ENCODE measurements at places on chromosomes 16 and 17.

DNA sequence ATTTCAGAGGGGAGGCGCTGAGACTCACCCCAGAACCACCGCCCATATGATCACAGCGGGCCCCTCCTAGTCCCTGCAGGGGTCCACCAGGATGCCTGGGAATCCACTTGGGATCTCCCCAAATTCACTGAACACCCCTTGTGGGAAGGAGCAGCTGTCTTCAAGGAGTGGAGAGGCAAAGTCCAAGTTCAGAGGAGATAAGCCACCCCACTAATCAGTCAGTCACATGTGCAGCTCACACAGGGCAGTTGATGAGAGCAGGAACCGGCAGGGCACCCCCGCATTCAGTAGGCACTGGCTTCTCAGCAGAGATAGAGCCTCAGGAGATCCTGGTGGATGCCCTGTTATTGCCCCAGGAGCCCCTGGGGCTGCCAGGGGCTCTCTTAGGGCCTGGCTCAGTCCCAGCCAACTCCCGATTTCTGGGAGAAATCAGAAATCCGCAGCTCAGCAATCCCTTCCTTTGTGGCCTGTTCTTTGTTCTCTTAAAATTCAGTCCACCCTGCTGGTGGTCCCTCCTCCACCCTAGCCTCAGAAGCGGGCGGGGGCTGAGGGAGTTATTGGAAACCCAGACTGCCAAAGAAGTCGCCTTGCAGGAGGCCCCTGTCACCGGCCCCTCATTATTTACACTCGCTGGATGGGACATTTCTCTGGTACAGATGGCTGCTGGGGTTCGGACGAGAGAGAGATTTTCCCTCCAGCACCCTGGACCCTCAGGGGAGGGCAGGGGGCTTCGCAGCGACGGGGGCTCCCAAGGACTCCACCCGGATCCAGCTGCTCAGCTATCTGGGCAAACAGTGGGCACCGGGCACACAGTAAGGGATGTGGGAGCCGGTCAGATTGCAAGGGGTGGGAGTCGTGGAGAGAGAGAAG is 1.8 kb downstream of the CDC42EP4 start:
- no peak for DNase-seq

DNA sequence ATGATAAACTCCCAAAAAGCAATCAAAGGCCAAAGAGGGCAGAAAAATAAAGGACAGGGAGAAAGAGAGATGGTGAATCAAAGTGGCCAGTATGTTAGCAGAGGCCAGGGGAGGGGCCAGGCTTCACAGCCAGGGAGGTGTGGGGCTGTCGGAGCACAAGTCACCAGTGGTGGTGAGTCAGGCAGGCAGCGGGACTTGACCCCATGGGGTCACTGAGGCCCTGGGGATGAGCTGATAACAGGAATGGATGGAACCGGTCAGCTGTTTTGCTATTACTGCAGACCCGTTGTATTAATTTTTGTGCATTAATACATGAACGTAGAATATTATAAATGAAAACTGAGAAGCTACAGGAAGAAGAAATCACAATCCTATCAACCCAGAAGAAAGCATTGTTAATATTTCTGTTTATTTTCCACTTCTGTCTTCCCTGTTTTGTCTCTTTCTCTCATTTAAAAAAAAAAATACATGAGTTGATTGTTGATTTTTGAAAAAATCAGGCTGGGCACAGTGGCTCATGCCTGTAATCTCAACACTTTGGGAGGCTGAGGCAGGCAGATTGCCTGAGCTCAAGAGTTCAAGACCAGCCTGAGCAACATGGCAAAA is 106.9 kb downstream of the SOCS1 start:
- DNase-seq = no peak

DNA sequence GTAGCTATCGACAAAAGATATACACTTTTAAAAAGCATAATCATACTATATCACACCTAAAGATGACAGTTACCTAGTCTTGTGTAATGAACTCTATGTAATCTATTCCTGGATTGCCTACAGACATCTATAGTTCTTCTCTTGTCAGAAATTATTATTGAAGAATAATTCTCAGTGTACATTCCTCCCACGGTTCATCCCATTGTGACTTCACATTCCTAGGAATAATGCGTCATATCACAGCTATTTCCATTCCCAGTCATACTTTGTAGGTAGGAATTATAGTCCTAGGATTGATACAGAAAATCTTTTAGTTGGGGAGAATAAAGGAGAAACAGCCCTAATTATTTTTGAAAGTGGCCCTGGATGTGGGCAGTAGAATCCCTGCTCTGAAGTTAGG is 44.0 kb upstream of the ABCC11 start:
- no peak for DNase-seq

DNA sequence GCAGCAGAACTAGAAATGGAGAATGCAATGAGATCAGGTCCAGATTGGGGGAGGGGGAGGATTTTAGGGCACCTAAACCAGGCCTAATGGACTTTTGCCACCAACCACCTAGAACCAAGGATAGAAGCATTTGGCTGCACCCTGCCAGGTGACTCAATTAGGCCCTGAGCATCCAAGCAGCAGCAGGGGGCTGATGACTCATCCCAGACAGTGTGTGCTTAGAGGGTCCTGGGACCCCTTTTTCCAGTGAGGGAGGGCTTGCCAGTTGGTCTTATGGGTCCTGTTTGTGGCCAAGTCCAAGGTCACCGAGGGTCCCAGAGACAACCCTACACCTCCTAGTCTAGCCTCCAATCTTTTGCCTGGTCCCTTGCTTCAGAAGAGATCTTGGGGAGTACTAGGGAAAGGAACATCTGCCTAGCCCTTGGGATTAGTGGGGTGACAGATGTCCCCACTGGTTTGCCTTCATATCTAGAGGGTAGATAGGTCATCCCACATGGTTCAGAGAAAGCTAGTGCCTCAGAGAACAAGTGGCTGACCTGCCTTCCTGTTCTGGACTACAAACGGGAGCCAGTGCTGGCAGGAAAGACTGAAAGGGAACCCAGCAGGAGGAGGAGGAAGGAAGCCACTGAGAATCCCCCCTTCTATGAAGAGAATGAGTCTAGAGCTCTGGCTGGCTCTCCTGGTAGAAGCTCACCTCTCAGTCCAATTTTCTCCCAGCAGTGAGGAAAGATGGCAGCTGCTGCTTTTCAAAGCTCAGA is 1.6 kb upstream of the TBKBP1 start:
- DNase-seq = no peak

DNA sequence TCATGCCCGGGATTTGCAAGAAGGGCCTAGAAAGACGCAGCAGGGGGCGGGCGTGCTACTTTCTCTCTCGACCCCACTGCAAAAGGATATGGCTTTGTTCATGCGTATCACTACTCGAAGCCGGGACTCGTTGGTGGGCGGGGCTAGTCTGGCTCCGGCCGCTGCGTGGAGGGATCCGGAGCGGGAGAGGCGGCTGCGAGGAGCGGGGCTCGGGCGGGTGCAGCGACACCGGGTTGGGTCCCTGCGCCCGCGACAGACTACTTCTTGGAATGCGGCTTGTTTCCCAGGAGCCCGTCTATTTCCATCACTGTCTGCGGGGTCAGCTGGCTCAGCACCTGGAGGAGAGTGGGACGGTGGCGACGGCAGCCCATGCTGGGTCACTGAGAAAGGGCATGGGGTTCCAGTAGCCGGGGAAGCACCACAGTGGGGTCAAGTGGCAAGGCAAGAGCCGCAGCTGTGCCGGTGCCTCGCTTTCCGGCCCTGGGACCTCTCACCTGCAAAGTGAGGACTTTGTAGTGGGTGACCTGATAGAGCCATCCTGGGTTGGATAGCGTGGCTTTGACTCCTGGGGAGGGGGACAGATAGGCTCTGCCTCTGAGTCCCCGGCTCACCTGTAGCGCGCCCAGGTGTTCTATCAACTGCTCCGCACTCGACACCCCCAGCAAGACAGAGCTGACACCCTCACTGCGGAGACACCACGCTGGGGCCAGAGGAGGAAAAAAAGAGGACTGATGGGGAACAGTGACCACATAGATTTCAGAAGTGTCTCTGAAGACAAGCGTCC is 6.6 kb downstream of the KCNAB3 start:
- DNase-seq = peak; percentile 68

DNA sequence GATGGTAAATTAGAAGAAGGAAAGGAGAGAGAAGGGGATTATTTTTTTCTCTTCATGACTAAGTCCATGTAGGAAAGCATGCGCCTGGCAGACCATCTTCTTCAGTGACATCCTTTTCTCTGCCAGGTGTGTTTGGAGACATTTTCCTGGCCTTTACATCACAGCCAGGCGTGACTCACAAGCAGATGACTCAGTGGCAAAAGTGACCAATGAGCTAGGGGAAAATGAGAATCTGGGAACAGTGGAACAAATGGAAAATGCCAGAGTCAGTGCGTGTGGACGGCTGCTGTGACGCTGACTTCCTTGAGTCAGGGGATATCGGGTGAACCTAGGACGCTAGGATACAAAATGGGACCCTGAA is 9.4 kb downstream of the KIAA0513 start:
- no peak for DNase-seq

DNA sequence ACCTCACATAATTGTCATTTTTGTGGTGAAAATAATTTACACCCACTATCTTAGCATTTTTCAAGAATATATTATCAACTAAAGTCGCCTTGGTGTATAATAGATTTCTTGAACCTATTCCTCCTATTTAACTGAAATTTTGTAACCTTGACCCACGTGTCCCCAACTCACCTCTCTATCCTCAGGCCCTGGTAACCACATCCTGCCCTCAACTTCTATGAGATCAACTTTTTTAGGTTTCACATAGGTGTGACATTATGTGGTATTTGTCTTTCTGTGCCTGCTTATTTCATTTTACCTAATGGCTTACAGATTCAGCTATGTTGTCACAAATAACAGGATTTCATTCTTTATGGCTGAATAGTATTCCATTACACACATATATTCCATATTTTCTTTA is 73.0 kb upstream of the CNTNAP4 start:
- no peak for DNase-seq

DNA sequence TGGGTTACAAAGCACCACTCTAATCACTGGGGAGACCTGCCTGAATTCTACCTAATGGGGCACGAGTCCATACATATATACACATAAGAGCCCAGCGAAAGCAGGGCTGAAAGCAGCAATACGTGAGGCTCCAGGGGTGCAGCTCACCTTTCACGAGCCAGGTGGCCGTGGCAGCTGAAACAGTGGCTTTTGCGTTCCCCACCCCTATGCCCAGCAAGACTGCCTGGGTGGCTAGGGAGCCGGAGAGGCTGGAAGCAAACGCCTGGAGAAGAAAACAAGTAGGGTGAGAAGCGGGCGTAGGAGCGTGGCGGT is 618 bp downstream of the RUSF1 start:
- DNase-seq = no peak

DNA sequence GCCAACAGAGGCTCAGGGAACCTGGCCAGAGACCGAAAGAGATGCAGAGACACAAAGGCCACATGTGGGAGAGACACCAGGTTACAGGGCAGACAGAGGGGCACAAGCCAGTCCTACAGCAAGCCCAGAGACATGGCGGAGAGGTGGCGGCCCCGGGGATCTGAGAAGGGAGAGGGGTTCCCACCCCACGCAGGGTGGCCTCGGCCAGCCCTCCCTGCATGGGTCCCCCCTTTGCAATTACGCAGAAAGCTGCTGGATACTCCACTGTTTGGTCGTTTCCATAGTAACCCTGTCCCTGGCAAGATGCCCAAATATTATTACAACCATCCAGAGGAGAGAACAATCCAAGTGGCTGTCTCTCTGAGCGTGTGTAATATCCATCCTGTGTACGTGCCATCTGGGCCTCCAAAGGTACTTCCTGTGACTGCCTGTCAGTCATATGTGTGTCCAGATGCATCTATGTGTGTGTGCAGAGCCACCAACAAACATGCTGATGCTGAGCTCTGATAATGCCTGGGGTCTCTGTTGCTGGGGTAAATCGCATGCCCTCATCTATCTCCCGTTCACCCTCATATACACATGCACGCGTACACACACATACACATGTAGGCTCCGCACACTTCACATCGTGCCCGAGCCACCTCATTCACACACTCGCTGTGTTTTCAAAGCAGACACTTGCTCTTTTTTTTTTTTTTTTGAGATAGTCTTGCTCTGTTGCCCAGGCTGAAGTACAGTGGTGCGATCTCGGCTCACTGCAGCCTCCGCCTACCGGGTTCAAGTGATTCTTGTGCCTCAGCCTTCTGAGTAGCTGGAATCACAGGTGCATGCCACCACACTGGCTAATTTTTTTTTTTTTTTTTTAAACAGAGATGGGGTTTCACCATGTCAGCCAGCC is 5.5 kb downstream of the PCGF2 start:
- no peak for DNase-seq

- no peak for DNase-seq
Measured at GRCh38 chr16:86516623-86517003, 6.3 kb downstream of the FOXF1 start.

DNA sequence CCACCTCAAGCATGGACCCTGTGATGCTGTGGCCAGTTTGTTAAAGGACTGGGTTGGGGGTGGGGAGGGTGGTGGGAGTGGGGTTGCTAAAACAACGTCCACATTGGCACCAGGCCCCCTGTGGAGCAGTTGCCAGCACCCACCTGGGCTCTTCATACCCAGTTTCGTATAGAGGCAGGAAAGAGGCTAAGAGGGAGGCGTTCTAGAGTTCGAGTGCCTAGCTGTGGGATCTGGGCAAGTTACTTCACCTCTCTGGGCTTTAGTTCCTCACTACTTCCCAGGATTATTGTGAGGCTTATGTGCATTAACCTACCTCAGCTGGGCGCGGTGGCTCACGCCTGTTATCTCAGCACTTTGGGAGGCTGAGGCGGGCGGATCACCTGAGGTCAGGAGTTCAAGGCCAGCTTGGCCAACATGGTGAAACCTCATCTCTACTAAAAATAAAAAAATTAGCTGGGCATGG is 1.4 kb downstream of the MFAP4 start:
- DNase-seq = no peak

- no peak for DNase-seq
Measured at GRCh38 chr17:56595831-56596690, 2.6 kb downstream of the NOG start.

DNA sequence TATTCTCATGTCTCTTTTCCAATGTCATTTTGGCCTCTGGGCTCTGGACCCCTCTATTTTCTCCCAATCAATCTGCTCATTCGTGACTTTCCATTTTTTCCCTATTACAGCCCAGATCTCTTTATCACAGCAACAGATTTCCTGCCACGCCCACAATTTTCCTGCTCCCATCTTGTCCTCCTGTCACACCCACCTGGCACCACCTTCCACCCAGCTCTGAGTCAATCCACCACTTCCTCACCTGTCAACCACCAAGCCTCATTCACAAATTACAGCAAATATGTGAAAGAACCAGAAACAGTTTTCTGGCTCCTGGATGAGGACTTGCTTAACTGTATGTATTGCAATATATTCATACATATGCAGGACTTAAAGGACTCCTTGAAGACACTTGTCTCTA is 311.3 kb downstream of the GRIN2A start:
- no peak for DNase-seq

GRCh38 chr16:76583945-76584344 is 306.7 kb downstream of the CNTNAP4 start:
- no peak for DNase-seq

- DNase-seq = no peak
Measured at GRCh38 chr16:29986231-29986630, 9.2 kb downstream of the HIRIP3 start.

All from GM19239 (cell line).